ENCODE measurements at places on chromosomes 11 and 22. TPM values are rescaled to one million over a fixed set of nuclear protein-coding genes. Genes with fewer than 3 reads are reported as not detected.
A peak's percentile ranks its signal among the peaks of the same experiment; 100 is the strongest.

CHRDL2 gene
- 9.2 TPM for polyA plus RNA-seq

DNA sequence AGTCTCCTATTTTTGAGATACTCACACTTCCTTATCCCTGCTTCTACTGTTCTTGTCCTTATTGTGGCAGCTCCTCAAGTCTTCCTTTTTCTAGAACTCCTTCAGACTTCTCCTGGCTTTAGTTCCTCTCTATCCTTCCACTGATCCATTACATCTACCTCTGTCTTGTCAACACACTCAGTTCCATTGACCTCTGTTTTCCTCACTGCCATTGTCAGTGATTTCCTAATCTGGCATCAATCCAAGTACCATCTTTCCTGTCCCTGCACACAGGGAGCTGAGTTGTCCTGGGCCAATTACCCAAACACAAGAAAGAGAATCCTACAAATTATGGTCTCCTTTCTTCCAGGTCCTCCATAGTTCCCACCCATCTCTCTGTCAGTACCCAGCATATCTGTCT lies 27.9 kb upstream of the RIC3 start:
- no peak for DNase-seq

B4GALNT4 gene
- 30.0 TPM for polyA plus RNA-seq

GRCh38 chr11:131089727-131090245 lies 173.5 kb upstream of the SNX19 start:
- DNase-seq, result no peak

TUB gene
- polyA plus RNA-seq, result 5.0 TPM

DNA sequence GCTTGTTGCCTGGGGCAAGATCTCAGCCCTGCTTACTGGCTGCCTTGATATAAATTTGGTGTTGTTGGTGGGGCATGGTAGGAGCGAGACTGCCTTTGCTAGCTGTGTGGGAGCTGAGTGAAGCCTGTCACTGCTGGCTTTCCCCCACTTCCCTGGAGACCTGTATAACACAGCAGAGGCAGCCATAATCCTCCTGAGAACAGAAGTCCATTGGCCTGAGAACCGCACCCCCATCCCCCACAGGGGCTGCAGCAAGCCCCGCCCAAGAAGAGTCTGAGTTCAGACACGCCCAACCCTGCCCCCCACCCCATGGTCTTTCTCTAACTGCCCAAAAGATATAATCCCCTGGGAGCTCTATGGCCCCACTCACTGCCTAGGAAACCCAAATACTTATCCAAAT lies 39.2 kb upstream of the ARHGAP42 start:
- DNase-seq, result no peak

LINC01488 gene
- polyA plus RNA-seq, result 0.71 TPM

PDGFD gene
- polyA plus RNA-seq, result 17.7 TPM

- DNase-seq, result peak; percentile 31
These were observed 21.8 kb downstream of the CLMP start for GRCh38 chr11:123173040-123173855.

GRCh38 chr11:84144531-84144930 lies 858.4 kb upstream of the CCDC90B start:
- no peak for DNase-seq

- no peak for DNase-seq
These were observed 27.5 kb downstream of the MOV10L1 start for GRCh38 chr22:50117168-50117762.

WT1 gene
- polyA plus RNA-seq, result 0.37 TPM

- peak; percentile 4 for DNase-seq
These were observed 47.5 kb upstream of the PRDM11 start for GRCh38 chr11:45098929-45099328.

- DNase-seq, result peak; percentile 30
These were observed 37.3 kb upstream of the CXCR5 start for GRCh38 chr11:118846181-118846935.

GRCh38 chr11:113587308-113587739 lies 112.1 kb upstream of the DRD2 start:
- no peak for DNase-seq

DNA sequence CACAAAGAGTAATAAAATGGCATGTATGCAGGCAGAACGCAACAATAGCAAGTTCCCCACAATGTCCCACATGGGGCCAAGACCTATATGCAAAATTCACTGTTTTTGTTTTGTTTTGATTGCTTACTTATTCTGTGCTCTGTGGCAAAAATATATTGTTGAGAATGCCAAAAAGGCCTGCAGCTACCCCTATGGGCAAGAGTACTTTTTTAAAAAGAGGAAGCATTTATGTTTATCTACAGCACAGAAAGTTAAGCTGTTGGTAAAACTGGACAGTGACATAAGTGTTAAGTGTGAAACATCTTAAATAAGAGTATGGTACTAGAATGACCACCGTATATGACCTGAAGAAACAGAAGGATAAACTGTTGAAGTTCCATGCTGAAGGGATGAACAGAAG lies 301.9 kb upstream of the ZC3H12C start:
- no peak for DNase-seq

- no peak for DNase-seq
These were observed 17.4 kb downstream of the LMO2 start for GRCh38 chr11:33874433-33874832.

GRCh38 chr11:64789331-64790204 lies 11.2 kb upstream of the SF1 start:
- no peak for DNase-seq

SCGB1D2 gene
- polyA plus RNA-seq, result not detected

DLG2 gene
- 0.45 TPM for polyA plus RNA-seq

DNA sequence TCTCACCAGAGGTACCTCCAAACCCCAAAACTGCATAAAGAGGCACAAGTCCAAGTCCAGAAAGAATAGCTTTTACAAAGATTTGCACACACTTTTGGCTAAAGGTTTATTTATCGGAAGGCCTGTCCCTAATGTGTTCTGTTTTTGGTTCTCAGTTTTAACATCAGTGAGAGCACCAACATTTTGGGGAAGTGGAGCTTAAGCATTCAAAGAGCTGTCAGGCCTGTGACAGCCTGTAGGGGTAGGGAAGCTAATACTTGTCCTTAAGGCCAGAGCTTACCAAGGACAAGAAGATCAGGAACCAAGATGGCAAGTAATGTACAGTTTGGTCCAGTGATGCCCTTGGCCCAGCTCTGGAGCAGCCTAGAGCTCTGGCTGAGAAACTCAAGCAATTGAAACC lies 38.9 kb upstream of the SCUBE2 start:
- DNase-seq, result no peak

DNA sequence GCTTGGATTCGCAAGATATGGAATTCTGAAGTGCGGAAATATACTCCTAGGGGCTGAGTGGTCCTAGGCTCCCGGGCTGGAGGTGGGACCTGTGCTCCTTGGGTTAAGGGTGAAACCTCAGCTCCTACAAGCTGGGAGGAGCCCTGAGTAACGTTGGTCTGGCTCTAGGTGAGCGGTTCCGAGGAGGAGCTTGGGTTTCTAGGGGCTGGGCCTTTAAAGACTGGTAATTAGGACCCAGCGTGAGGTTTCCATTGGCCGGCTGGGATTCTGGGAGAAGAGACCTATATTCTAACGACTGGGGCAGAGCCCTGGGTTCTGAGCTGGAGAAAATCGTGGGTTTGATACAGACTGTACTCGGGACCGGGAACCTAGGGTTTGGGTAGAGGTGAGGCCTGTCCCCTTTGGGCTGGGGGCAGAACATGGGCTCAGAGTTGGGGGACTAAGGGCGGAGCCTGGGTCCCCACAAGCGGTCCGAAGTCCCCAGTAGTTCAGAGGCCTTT lies 882 bp upstream of the MAP4K2 start:
- no peak for DNase-seq

GRCh38 chr11:94734563-94735275 lies 33.4 kb upstream of the AMOTL1 start:
- peak; percentile 32 for DNase-seq

FGF3 gene
- polyA plus RNA-seq, result not detected

DNA sequence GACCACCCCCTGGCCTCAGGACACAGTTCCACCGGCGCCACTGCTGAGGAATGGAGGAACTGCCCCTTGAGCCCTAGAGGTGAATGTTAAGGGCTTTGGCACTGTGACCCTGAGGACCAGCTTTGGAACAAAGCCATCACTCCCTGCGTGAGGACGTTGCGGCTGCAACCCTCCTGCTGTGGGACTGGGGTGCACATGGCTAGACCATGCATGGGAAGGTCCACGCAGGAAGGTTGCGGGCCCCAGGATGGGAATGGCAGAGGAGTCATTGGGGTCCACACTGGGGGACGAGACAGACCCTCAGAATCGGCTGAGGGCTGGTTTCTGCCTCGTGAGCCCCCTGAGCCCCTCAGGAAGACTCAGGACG lies 6.4 kb upstream of the ADORA2A start:
- no peak for DNase-seq

Measured in hepatocyte (in vitro differentiated cells).